Hepatocyte (in vitro differentiated cells): ENCODE measurements at places on chromosomes 16 and 17. TPM values are rescaled to one million over a fixed set of nuclear protein-coding genes. Genes with fewer than 3 reads are reported as not detected.
A peak's percentile ranks its signal among the peaks of the same experiment; 100 is the strongest.

- no peak for DNase-seq
Observed at GRCh38 chr17:50948711-50949110, 82.6 kb upstream of the TOB1 start.

DNA sequence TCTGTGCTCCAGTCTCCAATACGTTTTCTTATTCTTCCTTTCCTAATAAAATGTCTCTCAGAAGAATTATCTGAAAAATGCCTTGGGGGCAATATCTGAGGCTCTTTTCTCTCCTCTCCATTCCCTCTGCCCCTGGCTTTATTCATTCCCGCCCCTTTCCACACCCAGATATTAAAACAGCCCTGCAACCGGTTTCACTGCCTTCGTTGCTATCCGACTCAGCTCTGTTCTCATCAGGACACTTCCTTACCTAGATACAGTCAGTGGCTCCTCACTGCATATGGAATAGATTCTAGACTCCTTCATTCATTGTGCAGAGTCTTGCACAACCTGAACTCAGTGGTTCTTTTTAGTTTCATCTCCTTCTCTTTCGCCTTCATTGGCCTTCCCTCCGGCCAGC lies 52.0 kb upstream of the TEKT3 start:
- DNase-seq = no peak

GRCh38 chr17:29091606-29092289 lies 48.8 kb downstream of the PIPOX start:
- DNase-seq = no peak

DNA sequence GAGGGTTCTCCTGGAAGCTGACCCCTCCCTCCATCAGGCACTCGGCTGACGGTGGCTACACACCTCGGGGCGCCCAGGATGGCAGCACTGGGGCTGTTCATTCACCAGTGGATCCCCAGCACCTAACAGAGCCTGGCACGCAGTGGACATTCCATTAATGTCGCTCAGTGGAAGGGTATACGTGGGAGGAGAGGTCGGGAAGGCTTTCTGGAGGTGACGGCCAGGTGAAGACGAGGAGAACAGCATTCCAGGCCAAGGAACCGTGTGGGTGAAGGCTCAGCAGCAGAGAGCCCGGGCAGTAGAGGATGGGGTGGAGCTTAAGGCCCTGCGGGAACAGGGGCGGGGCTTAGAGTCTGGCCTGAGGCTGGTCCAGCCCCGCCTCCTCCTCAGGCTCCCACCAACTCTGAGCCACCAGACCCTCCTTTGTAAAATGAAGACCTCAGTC lies 2.5 kb upstream of the HS3ST6 start:
- DNase-seq = peak; percentile 68

DNA sequence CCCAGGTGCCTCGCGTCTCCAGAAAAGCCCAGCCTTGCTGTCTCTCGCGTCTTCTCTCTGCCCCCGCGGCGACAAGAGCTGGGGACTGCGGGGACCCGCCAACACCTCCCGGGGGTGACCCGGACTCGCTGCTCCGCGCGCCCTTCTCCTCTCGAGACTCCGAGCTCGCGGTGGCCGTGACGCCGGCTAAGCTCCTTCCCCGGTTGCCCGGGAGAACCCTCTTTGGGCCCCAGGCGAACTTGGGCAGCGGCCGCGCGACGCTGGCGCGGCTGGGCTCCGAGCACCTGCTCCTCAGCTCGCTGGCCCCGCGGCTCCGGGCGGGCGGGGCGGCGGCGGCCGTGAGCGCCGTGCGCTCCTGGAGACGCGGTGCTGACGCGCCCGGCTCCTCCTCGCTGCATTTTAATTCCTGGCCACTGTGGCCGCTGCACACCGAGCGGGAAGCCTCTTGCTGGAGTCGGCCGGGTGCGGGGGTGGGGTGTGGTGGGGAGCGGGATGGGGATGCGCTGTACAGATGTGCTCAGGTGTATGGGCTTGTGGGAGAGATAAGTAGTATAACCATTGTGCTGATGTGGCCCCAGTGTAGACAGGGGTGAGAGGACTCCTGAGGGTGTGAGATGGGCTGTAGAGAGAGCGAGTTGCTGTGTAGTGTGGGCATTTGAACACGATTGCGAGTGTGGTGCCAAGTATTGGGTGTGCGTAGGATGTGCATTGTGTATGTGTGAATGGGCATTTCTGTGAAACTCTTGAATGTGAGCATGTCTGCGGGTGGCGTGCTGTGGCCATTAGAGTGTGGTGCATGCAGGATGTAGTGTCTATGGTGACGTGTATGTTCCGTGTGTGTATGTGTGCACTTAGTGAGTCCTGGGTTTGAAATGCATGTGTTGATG lies at the start of gene ASIC2:
TSS of gene ASIC2 (minus strand) at position 315 of the 887 bp plus-strand sequence.
- DNase-seq = peak; percentile 70

DNA sequence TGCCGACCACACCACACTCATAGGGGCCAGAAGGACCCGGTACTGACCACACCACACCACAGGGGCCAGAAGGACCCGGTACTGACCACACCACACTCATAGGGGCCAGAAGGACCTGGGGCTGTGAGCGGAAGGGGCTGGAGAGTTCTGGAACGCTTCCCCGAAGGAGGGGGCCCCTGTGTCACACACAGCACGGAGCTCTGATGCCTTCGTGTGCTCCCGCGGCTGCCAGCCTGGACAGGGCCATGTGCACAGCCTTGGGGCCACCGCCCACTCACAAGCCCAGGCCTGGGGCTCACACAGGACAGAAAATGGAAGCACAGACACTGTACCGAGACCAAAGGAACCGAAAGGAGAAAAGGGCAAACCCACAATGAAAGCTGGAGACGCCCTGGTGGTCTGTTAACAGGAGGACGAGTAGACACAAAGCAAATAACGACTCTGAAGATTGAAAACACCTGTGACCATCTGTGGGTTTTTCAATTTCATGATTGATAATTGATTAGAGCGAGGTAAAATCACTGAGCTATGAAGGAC lies 106.5 kb upstream of the METRNL start:
- no peak for DNase-seq

DNA sequence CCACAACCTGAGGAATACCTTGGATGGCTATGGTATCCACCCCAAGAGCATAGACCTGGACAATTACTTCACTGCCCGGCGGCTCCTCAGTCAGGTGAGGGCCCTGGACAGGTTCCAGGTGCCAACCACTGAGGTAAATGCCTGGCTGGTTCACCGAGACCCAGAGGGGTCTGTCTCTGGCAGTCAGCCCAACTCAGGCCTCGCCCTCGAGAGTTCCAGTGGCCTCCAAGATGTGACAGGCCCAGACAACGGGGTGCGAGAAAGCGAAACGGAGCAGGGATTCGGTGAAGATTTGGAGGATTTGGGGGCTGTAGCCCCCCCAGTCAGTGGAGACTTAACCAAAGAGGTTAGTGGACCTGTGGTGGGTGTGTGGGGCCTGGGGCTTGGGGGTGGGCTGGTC lies 3.1 kb downstream of the NFE2L1 start:
- DNase-seq = no peak

The SOX9 gene
- 74.6 and 87.3 TPM in 2 replicates for polyA plus RNA-seq

The CEP112 gene
- polyA plus RNA-seq = 7.1 and 8.8 TPM in 2 replicates

The SDR42E2 gene
- not detected in 2 replicates for polyA plus RNA-seq

The ARL5C gene
- not detected in 2 replicates for polyA plus RNA-seq

The SEPTIN12 gene
- polyA plus RNA-seq = not detected in 2 replicates

The TIMP2 gene
- polyA plus RNA-seq = 20.9 and 23.3 TPM in 2 replicates
